ENCODE measurements at places on chromosomes 12 and 14.

GRCh38 chr12:60257063-60257462 is 661.2 kb downstream of the SLC16A7 start:
- DNase-seq, result no peak

- peak; percentile 49 for DNase-seq
Observed at GRCh38 chr14:49946320-49947141, 53.6 kb downstream of the ARF6 start.

DNA sequence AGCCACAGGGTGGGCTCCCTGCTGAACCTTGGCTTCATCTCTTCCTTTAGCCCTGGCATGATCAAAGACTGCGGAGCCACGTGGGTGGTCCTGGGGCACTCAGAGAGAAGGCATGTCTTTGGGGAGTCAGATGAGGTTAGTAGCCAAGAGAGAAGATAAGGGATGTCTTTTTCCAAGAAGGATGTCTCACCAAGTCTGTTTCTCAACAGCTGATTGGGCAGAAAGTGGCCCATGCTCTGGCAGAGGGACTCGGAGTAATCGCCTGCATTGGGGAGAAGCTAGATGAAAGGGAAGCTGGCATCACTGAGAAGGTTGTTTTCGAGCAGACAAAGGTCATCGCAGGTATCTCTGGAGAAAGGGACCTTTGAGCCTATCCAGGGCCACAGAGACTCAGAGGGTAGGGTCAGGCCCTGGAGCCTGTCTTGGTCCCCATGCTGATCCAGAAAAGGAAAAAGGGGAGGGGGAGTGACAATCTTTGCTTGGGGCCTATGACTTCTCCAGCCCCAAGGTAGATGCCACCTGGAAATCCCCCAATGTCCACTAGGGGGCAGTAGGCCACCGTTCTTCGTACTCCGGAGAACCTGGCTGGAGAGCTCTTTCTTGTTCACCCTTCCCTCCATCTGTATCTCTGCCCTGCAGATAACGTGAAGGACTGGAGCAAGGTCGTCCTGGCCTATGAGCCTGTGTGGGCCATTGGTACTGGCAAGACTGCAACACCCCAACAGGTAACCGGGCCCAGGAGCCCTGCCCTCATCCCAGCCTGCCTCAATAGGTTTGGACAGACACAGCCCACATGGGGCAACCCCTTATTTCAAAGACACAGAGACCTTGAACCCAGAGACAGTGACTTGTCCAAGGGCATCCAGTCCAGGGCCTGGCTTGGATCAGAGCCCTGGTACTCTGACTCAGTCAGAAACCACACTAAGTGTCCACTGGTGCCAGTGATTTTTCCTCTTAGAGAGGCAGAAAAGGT is 2.0 kb downstream of the TPI1 start:
- DNase-seq, result peak; percentile 91

GRCh38 chr14:31263485-31264133 is 56.0 kb upstream of the HECTD1 start:
- no peak for DNase-seq

GRCh38 chr12:114684098-114684869 is at the start of gene TBX3:
TBX3 (minus strand) TSS chr12:114684175; CDS start chr12:114683200, 975 bp downstream.
- peak; percentile 81 for DNase-seq

- DNase-seq, result no peak
Observed at GRCh38 chr12:45918818-45919217, 71.6 kb downstream of the SCAF11 start.

GRCh38 chr12:120538281-120539156 is 4.4 kb downstream of the RNF10 start:
- no peak for DNase-seq

- no peak for DNase-seq
Observed at GRCh38 chr14:69152902-69153151, at the start of gene DCAF5. DCAF5 (minus strand) TSS chr14:69153119; CDS start chr14:69152978, 141 bp downstream.

GRCh38 chr12:120873226-120873625 is 30.9 kb downstream of the SPPL3 start:
- DNase-seq, result no peak

DNA sequence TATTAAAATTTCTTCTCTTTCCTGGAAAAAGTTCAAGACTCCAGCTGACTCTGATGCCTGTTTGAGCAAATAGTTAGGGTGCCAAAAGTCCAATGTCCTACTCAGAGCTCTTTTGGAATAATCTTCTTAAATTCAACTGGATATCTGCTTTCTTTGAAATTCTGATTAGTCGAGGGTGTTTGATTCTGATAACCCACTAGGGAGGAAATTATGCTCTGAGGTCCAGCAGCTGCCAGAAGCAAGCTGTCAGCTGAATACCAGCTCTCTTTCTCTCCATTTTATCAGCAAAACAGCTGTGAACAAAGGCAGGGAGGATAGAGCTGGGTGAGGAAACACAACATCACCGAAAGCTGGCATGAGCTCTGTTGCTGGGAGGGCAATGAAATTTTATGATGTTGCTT is 141.5 kb downstream of the CAND1 start:
- DNase-seq, result no peak

DNA sequence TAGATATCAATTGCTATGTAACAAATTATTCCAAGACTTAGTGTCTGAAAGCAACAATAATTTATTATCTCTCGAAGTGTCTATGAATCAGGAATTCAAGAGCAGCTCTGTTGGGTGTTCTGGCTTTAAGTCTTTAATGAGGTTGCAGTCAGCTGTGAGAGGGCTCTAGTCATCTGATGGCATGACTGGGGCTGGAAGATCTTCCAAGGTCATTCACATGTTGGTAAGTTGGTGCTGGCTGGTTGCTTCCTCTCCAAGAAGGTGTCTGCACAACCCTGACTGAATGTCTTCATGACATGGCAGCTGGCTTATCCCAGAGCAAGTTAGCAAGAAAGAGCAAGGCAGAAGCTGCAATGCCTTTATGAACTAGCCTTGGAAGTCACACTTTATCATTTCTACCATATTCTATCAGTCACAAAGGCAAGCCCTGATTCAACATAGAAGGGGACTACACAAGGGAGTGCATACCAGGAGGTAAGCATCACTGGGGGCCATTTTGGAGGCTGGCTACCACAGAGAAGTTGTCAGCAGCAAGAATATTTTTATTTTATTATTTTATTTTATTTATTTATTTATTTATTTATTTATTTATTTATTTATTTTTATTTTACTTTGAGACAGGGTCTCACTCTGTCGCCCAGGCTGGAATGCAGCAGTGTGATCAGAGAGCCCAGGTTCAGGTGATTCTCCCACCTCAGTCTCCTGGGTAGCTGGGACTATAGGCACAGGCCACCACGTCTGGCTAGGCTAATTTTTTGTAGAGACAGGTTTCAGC is 7.6 kb upstream of the SLC38A2 start:
- DNase-seq, result no peak

- DNase-seq, result no peak
Observed at GRCh38 chr12:19191563-19191962, 62.0 kb downstream of the PLEKHA5 start.

GRCh38 chr12:3795066-3795465 is 42.2 kb upstream of the CRACR2A start:
- no peak for DNase-seq

DNA sequence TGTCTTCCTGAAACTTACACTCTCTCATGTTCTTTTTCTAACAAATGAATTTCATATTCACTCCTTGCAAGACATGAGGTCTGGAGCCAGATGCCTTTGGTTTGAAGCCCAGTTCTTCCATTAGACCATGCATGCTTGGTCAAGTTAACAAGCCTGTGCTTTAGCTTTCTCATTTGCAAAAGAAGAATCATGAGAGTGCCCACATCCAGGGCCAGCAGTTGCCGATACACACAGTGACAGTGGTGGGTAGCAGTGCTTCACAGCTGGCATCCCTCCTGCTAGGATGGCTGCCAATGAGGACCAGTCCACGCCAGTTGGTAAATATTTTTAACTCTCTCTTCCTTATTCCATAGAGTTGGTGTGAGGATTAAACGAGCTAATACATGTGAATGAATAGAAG is 163.1 kb downstream of the PHLDA1 start:
- DNase-seq, result no peak

- DNase-seq, result peak; percentile 28
Observed at GRCh38 chr14:92717571-92718042, 30.8 kb downstream of the LGMN start.

DNA sequence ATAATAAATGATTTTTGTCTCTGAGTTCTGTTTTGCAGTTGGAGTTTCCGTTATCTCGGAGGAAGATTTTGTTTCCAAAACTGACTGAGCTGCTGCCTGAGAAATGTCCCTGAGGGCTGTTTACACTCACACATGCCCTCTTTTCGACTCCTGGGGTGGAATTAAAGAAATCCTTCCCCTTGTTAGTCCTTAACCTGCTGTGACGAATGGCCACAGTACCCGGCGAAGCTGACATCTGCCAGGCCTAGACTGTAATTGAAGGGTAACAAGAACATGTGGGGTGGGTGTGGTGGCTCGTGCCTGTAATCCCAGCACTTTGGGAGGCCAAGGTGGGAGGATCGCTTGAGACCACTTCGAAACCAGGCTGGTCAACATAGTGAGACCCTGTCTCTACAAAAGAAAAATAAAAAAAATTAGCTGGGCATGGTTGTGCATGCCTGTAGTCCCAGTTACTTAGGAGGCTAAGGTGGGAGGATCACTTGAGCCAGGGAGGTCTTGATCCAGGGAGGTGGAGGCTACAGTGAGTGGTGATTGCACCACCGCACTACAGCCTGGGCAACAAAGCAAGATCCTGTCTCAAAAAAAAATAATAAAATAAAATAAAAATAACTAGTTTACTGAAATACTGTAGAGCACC is 8.4 kb downstream of the OASL start:
- DNase-seq, result no peak

DNA sequence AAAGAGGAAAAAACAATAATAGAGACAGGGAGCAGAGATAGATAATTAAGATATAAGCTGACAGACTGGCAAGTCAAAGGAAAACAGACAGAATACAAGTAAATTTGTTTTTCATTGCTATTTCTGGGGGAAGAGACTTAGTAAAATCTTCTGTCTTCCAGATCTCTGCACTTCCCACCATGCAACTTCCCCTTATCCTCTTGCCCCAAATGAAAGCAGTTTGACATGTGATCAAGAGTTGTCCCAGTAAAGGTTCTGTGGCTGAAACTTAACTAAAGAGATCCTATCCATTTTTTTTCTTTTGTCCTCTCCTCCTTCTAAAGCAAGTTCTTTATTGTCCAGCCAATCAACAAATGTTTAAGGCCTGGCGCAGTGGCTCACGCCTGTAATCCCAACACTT is 1.5 kb upstream of the MLF2 start:
- no peak for DNase-seq

DNA sequence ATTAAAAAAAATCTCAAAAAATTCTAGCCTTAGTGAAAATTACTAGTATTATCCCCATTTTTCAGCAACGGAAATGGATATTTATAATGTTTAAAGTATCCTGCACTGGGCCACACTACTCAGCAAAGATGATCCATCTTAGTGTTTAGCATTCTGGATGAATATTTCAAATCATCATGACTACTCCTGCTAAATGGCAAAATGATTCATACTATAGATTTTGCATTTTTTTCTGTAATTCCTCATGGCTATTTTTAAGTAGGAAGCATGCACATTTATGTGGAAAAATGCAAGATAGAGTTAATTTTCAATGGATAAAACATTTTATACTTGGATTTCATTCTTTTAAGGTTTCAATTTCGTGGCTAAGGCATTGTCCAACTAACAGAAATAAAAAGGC is 59.6 kb downstream of the LRFN5 start:
- DNase-seq, result no peak

GRCh38 chr12:3935078-3935477 is 61.9 kb upstream of the PARP11 start:
- DNase-seq, result no peak

DNA sequence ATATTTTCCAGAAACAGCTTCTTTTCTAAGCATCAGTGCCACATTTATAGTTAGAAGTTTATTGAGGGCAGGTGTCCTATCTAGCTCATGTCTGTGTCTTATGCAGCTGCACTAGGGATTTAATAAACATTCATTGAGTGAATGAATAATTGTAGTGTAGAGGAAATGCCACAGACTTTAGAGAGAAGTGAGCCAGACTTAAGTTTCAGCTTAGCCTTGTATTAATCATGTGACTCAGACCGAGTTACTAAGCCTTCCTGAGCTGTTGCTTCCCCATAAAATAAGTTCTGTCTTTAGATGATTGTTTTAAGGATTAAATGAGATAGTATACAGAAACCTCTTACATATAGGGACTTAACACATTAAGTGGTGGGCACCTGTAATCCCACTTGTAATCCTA is 236.1 kb upstream of the DDHD1 start:
- no peak for DNase-seq

- no peak for DNase-seq
Observed at GRCh38 chr12:21691515-21691914, 33.9 kb upstream of the LDHB start.

DNA sequence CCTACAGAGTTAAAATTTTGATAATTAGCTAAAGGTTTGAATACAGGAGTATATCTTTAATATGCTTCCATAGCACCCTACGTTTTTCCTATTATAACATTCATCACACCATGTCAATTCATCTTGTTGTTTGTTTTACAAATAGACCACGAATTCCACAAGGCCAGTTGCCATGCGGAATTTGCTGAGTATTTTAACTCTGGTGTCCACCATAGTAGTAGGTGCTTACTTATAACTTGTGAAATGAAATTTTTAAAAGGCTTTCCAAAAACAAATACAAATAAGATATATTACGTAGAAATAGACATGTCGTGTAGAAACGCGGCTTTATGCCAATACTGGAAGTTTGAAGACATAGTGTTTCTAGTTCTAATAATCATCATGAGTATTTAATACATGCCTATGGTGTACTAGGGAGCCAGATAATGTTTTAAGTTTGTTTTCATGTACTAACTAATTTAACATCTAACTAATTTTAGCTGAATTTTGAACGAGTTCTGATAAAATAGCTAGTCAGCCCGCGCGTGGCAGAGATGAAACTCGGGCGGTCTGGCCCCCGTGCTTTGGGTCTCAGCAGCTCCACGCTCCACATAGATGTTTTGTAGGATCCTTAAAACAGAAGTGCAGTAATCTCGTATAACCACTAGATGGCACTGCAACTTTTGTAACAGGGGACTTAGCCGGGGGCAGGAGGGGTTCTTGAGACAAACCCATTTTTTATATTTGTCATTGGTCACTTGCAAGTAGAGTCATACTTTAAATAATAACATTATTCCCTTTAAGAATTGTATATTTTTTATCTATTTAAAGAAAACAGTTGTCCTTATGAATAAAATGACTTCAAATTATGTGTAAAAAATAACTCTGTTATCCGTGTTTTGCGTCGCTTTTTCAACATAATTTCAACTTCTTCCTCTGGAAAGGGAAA is 10.2 kb downstream of the CD69 start:
- DNase-seq, result peak; percentile 60

- no peak for DNase-seq
Observed at GRCh38 chr12:97464385-97465321, 2.0 kb downstream of the RMST start.

All from activated CD4-positive, alpha-beta T cell treated with anti-CD3 and anti-CD28 coated beads for 48 hours (primary cell).